ENCODE measurements at places on chromosomes 3 and 15. TPM values are rescaled to one million over a fixed set of nuclear protein-coding genes. Genes with fewer than 3 reads are reported as not detected.
A peak's percentile ranks its signal among the peaks of the same experiment; 100 is the strongest.

GRCh38 chr3:167843481-167843880 is 108.0 kb downstream of the SERPINI1 start:
- no peak overlapping the region for H3K4me3 ChIP-seq
- H3K4me1 ChIP-seq, result no peaks in the 10 kb centered on the region
- no peak for DNase-seq
- no peaks in the 10 kb centered on the region for H3K36me3 ChIP-seq
- no peaks in the 10 kb centered on the region for H3K27me3 ChIP-seq

DNA sequence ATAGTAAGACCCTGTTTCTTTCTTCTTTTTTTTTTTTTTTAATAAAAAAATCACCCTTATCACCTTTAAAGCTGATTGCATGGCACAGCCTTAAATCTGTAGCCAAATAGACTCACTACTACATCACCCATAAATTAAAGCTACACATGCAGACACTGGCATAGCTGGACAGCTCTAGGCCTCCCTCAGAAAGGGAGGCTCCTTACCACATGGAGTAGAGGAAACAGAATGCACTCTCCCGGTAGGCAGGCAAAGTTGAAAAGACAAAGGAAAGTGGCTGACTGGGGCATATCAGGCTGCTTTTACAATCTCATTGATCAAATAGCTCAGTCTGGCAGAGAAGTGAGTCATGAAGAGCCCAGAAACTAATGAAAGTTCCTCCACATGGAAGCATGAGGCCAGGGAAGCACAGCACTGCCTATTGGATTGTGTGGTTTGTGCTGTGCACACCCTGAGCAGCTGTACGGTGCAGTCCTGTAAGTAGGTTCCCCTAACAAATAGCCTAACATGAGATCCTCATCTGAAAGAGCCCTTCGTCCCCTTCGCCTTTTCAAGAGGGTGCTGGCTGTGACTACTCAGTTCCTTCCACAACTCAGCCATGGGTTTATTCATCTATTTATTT is 32.7 kb upstream of the FAM98B start:
- no peak for DNase-seq
- H3K27ac ChIP-seq, result no peak overlapping the region
- H3K27me3 ChIP-seq, result no peaks in the 10 kb centered on the region
- no peaks in the 10 kb centered on the region for H3K4me1 ChIP-seq
- no peak overlapping the region for H3K4me3 ChIP-seq

GRCh38 chr15:81292523-81293001 is 31.4 kb downstream of the STARD5 start:
- H3K36me3 ChIP-seq, result no peaks in the 10 kb centered on the region
- no peaks in the 10 kb centered on the region for H3K4me1 ChIP-seq
- H3K4me3 ChIP-seq, result no peak overlapping the region
- no peak overlapping the region for H3K27ac ChIP-seq
- DNase-seq, result peak; percentile 42

DNA sequence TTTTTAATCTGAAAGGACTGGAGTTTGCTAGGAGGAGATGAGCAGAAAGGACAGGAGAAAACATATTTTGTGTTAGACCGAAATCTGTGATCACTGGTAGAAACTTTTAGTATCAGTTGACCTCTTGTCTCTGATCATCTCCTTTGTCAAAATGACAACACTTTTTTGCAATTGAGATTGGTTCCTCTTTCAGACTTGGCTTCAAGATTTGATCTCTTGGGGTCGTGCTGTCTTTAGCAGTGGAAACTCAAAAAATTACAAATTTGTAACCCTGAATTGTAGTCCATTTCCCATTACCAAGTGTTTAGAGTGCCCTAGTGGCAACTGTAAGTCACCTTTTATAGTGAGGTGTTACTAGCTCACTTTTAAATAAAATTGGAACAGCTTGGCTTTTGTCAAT is 107.4 kb downstream of the KLHL25 start:
- H3K4me1 ChIP-seq, result peaks cover 3% of the 10 kb centered on the region
- H3K36me3 ChIP-seq, result peaks cover 8% of the 10 kb centered on the region
- no peak for DNase-seq
- H3K27me3 ChIP-seq, result no peaks in the 10 kb centered on the region
- no peak overlapping the region for H3K27ac ChIP-seq
- H3K4me3 ChIP-seq, result no peak overlapping the region

DNA sequence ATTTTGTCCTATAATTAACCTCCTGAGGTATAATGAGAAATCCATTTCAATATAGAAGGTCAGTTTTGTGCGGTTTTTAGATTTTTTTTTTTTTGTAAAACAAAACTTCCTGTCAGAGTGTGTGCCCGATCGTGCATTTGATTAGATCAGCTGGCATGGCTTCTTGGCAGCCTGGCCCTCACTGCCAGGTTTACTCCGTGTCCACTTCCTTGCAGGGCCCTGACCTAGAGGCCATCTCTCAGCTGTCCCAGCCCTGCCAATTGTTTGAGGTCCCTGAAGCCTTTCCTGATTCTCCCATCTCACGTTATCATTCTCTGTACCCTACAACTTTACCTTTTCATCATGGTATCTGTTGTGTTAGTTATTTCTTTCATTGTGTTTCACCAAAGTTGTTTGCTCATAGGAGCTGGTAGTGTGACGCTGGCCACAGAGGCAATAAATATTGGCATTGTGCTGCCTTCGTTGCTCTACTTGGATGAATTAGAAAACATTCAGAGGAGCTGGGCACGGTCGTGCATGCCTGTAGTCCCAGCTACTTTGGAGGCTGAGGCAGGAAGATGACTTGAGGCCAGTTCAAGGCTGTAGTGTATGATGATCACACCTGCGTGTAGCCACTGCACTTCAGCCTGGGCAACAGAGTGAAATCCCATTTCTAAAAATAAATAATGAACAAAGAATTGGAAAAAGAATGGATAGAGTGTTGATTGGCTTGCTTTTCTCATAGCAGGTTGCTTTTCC is 202.0 kb downstream of the GHSR start:
- no peak overlapping the region for H3K27ac ChIP-seq
- no peaks in the 10 kb centered on the region for H3K4me1 ChIP-seq
- no peaks in the 10 kb centered on the region for H3K27me3 ChIP-seq
- H3K4me3 ChIP-seq, result no peak overlapping the region
- DNase-seq, result no peak

DNA sequence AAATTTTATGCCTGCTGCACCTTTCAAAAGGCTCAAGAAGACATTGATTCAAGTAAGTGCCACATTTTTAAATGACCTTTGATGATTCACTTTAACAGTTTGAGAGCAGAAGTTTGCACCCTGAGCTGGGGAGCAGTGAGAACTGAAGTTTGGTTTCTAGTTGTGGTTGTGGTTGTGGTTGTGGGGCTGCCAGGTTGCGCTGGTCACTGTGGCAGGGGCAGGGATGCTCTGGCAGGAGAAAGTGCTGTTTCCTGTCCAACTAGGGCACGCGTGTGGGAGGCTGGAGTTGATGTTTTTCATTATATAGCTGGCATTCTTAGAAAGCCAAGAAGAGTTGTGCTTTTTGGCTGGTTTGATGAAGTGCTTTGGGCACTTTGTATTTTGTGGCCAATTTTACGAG is 339.7 kb upstream of the NR2F2 start:
- no peak overlapping the region for H3K4me3 ChIP-seq
- no peaks in the 10 kb centered on the region for H3K27me3 ChIP-seq
- no peak for DNase-seq
- no peaks in the 10 kb centered on the region for H3K4me1 ChIP-seq
- no peaks in the 10 kb centered on the region for H3K36me3 ChIP-seq

DNA sequence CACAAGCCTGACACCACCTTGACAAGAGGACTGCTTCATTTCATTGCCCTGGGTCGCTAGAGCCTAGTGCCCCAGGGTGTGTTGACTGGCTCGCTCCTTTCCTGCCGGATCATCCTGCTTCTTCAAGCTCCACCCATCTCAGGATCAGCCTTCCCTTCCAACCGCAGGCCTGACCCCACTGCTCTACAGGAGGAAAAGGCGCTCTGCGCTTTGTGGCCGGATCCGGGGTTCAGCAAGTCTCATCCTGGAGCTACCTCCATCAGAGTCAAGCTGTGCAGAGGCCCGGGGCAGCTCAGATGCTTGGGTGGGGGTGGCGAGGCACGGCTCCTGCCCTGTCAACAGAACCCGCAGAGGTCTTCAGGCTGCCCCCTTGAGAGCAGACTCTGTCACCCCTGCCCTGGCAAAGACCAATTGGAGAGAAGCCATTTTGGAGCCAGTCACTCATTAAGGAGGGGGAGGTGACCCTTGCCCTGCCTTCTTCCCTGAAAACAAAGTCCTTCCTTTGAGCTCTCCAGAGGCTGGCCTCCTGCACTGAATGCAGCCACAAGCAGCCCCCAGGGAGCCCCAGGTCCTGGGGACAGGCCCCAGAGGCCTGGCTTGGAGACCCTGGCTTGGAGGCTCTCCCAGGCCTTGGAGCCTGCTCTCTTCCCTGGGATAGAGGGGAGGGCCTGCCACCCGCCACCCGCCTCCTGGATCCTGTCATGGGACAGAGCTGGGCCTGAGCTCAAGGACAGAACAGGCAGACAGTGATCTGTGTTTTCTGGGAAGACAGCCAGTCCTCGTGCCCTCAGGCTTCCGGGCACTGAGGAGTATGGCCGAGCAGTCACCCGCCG is 80.3 kb downstream of the CPN2 start:
- H3K27ac ChIP-seq, result peak overlapping the region; percentile 76
- no peak overlapping the region for H3K4me3 ChIP-seq
- peaks cover 6% of the 10 kb centered on the region for H3K4me1 ChIP-seq
- H3K36me3 ChIP-seq, result no peaks in the 10 kb centered on the region
- H3K27me3 ChIP-seq, result no peaks in the 10 kb centered on the region

- no peaks in the 10 kb centered on the region for H3K36me3 ChIP-seq
- no peak overlapping the region for H3K27ac ChIP-seq
- no peak overlapping the region for H3K4me3 ChIP-seq
- no peak for DNase-seq
- H3K27me3 ChIP-seq, result no peaks in the 10 kb centered on the region
These were observed 23.6 kb upstream of the LINGO1 start for GRCh38 chr15:77656294-77656693.

- H3K36me3 ChIP-seq, result no peaks in the 10 kb centered on the region
- H3K27me3 ChIP-seq, result no peaks in the 10 kb centered on the region
- H3K4me3 ChIP-seq, result peak within 1 kb of the TSS; percentile 87
- DNase-seq, result no peak
- peak within 1 kb of the TSS; percentile 13 for H3K27ac ChIP-seq
These were observed at the start of gene B3GNT5 for GRCh38 chr3:183252973-183253527. TSS of gene B3GNT5 (plus strand) at chr3:183253253. CDS start at chr3:183269799, 16,546 bp downstream.

- H3K4me1 ChIP-seq, result no peaks in the 10 kb centered on the region
- H3K27ac ChIP-seq, result no peak overlapping the region
- DNase-seq, result no peak
- no peak overlapping the region for H3K4me3 ChIP-seq
These were observed 191.4 kb downstream of the TBL1XR1 start for GRCh38 chr3:177005718-177006405.

- H3K27me3 ChIP-seq, result no peaks in the 10 kb centered on the region
- DNase-seq, result no peak
- no peaks in the 10 kb centered on the region for H3K36me3 ChIP-seq
These were observed 150.9 kb downstream of the CNTN3 start for GRCh38 chr3:74463515-74463914.

GRCh38 chr3:98809557-98809956 is 46.4 kb downstream of the ST3GAL6 start:
- no peak overlapping the region for H3K4me3 ChIP-seq
- H3K36me3 ChIP-seq, result no peaks in the 10 kb centered on the region
- peak; percentile 70 for DNase-seq
- no peak overlapping the region for H3K27ac ChIP-seq
- no peaks in the 10 kb centered on the region for H3K27me3 ChIP-seq

DNA sequence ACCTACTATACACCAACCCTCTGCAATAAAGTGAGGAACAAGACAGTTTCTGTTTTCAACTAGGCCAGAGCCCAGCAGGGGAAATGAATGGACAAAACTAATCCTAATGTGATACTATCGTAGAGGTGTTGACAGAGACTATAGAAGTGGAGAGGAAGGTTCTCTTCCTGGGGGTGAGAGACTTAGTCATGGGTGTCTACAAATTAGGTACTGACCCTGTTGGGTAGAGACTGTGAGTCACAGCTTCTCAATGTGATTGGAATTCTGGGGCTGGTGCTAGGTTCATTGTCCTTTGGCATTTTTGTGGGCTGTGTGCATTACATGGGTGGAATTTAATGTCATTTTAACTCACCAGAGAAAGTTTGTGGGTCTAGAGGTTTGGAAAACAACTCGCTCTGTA is 79.3 kb downstream of the ADAMTSL3 start:
- DNase-seq, result no peak
- H3K4me3 ChIP-seq, result no peak overlapping the region
- no peaks in the 10 kb centered on the region for H3K27me3 ChIP-seq
- no peaks in the 10 kb centered on the region for H3K4me1 ChIP-seq

DNA sequence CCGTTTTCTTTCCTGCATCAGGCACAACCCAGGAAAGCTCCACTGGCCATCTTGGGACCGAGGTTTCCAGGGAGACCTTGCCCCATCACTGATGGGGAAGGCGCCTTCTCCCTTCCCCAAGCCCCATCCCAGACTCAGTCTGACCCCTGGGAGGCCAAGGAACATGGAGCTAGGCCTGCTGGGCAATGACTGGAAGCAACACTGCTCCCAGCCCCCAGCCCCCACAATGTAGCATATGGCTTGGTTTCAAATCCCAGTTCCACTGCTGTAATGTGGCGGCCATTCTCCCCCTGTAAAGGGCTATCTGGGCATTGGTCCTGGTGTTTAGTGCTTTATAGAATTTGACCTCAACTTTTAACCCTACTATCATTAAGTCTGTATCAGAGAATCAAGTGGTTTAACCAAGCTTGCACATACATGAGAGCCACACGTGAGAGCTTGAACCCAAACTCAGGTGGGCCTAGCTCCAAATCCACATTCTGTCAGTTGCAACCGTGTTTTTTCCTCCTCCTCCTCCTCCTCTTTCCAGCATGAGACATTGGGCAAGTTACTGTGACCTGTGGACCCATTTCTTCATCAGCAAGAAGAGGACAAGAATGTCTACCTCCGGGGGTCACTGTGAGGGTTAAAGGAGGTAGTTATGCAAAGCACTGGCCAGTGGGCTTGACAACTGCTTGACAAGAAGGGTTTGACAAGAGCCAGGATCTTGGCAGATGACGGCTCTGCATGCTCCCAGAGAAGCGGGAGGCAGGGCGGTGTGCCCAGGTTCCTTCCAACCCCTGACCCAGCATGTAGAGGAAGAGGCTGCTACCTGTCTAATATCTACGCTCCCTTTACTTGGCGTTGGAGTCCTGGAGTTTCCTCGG is 37.4 kb downstream of the KLHL25 start:
- no peaks in the 10 kb centered on the region for H3K36me3 ChIP-seq
- DNase-seq, result peak; percentile 56
- no peak overlapping the region for H3K27ac ChIP-seq

- H3K4me3 ChIP-seq, result no peak overlapping the region
- no peak overlapping the region for H3K27ac ChIP-seq
- H3K36me3 ChIP-seq, result no peaks in the 10 kb centered on the region
- H3K27me3 ChIP-seq, result no peaks in the 10 kb centered on the region
- peaks cover 4% of the 10 kb centered on the region for H3K4me1 ChIP-seq
- no peak for DNase-seq
These were observed 74.3 kb downstream of the MYO1E start for GRCh38 chr15:59298225-59298853.

- H3K4me3 ChIP-seq, result no peak overlapping the region
- no peaks in the 10 kb centered on the region for H3K36me3 ChIP-seq
- no peaks in the 10 kb centered on the region for H3K4me1 ChIP-seq
- no peak overlapping the region for H3K27ac ChIP-seq
These were observed 14.4 kb downstream of the FGD5 start for GRCh38 chr3:14832975-14833722.

The EPHA3 gene
- total RNA-seq, result 10.7 TPM

The CLDN1 gene
- total RNA-seq, result 4.5 TPM

The PDHB gene
- total RNA-seq, result 49.0 TPM

The C3orf70 gene
- total RNA-seq, result 20.4 TPM

Data from aorta (tissue), 5 donors.